ENCODE measurements at places on chromosomes 16 and 17.

- peak; percentile 68 for DNase-seq
Measured at GRCh38 chr17:63675607-63676546, 24.0 kb downstream of the LIMD2 start.

DNA sequence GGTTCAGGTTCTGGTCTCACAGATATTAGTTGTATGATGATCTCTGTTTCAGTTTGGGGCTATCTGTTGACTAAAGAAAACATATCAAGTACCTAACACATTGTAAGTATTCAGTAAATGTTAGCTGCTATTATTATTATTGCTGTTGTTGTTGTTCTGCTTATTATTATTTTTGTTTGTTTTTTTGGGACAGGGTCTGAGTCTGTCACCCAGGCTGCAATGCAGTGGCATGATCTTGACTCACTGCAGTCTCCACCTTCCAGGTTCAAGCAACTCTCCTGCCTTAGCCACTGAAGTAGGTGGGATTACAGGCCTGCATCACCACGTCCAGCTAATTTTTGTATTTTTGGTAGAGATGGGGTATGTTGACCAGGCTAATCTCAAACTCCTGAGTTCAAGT lies 44.5 kb downstream of the ARHGAP17 start:
- no peak for DNase-seq

DNA sequence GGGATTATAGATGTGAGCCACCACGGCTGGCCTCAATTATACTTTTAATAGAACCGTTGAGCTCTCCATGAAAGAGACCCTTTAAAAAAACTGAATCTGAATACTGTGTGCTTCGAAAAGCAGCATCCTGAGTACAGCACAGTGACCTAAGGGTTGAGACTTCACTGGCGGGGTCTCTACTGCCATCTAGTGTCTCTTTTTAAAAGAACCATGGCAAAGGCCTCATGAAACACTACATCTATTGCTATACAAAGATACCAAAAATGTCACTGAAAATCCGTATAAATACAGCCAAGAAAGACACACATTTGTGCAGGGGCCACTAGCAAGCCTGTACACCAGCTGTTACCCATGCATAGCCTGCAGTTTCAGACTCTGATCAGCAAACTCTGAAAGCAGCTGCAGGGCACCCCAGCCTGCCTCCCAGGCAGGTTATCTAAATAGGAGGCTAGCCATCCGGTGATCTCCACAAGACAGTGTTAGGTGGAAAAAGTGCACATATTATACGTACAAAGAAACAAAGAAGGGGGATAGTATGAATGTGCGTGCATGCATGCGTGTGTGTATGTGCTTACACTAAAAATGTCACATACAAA lies 35.3 kb downstream of the NPLOC4 start:
- DNase-seq: peak; percentile 77

DNA sequence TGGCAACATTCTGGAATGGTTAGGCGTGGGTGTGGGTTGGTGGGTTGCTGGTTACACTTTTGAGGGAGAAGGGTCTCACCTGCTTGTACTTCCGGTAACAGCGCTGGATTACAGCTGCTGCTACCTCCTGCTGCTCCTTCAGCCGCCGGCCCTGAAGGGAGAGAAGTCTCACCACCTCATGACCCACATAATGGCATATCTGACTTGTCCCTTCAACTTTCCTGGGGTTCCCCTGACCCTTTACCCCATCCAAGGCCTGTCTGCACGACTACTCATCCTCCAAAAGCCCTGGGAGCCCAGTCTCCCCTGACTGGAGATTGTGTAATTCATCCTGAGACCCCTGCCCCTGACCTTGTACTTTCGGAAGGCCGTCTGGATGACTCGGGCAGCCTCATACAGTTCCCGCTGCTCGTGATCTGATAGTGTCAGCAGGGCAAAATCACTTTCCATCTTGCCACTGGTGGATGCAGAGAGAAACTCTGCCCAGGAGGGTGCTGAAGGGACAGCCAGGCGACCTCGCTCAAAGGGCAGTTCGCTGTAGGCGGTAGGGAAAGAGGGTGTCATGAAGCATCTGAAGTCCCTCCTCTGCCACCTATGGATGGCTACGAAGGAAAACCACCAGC lies 2.0 kb upstream of the SPAG7 start:
- DNase-seq: no peak

- no peak for DNase-seq
Measured at GRCh38 chr16:49665482-49666230, 190.3 kb downstream of the ZNF423 start.
